ENCODE measurements at places on chromosomes 16 and 17.

DNA sequence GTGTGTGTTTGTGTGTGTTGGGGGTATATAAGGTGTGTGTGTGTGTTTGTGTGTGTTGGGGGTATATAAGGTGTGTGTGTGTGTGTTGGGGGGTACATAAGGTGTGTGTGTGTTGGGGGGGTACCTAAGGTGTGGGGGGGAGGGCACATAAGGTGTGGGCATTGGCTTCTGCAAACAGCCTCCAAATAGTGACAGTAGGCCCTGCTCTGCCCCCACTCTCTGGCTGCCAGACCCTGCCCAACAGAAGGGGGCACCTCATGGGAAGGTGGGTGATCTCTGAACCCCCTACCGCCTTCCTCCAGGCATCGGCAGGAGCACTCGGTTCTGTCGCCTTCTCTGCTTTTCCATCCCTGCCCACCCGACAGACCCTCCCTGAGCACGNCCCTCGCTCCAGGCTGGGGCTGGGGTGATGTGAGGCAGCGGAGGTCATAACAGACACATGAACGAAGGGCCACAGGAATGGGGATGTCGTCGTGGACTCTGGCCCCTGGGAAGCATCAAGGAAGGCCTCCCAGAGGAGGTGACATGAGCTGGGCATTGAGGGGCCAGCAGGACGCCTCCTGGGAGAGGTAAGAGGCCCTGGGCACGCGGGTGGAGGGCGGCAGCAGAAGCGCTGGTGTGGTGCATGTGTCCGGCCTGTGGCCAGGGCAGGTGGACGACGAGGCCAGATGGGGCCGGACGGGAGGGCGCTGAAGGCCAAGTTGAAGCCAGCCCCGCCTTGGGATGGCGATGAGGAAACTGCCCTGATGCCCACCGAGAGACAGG, 136.6 kb upstream of the RPH3AL start:
- peak; percentile 4 for DNase-seq

GRCh38 chr17:32266051-32266388, 388 bp downstream of the RHBDL3 start:
- no peak for DNase-seq

DNA sequence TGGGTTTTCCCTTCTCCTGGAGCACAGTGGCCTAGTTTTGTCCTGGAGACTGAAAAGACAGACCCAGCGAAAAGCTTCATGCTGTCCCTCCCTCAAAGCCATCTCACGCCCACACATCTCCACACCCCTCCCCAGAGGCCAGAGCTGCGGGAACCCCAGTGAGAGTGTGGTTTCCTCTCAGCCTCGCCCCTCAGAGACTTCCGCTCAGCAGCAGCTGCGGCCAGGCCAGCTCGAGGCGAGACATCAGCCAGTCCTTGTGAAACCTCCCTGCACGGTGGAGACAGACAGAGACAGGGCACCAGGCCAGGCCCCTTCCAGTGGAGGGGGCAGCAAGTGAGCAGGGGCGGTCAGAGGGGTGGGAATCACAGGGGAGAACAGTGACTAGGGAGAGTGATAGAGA, 77.0 kb upstream of the TNRC6C start:
- peak; percentile 90 for DNase-seq

DNA sequence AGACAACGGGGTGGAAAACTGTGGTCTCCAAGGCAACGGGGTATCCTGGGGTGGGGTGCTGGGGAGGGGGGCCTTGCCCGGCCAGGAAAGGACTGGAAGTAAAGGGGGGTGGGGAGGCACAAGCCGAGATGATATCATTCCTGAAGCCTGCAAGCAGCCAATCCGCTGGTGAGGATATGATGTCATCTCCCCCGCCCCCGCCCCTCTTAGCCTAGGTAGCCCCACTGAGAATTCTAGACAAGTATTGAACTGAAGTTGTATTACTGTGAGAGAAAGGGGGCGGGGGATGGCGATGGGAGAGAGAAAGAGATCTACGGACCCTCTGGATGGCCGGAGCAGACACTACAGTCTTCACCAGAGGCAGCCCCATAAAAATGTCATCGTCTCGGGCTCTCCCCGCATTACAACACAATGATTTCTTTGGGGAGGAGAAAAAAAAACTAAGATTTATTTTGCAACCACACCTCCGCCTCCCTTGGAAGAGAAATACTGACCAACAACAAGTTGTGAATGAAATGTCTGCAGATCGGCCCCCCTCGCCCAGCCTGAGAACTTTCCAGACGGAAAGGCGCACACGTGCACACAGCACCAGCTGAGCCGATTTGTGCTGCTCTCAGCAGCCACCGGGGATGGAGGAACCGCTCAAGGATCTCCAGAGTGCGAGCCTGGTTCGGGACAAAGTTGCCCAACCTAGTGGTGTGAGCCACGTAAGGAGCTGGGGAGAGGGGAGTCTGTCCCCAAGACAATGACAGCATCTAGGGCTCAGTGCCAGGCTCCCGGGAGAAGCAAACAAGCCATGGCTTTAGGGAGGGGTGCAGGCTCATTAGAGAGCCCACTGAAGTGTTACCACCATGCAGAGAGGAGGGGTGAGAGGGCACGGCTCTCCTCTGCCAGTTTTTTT, 222.1 kb downstream of the SOX9 start:
- DNase-seq, result no peak

- no peak for DNase-seq
These were observed 305.2 kb upstream of the IRX3 start for GRCh38 chr16:54591816-54592246.

DNA sequence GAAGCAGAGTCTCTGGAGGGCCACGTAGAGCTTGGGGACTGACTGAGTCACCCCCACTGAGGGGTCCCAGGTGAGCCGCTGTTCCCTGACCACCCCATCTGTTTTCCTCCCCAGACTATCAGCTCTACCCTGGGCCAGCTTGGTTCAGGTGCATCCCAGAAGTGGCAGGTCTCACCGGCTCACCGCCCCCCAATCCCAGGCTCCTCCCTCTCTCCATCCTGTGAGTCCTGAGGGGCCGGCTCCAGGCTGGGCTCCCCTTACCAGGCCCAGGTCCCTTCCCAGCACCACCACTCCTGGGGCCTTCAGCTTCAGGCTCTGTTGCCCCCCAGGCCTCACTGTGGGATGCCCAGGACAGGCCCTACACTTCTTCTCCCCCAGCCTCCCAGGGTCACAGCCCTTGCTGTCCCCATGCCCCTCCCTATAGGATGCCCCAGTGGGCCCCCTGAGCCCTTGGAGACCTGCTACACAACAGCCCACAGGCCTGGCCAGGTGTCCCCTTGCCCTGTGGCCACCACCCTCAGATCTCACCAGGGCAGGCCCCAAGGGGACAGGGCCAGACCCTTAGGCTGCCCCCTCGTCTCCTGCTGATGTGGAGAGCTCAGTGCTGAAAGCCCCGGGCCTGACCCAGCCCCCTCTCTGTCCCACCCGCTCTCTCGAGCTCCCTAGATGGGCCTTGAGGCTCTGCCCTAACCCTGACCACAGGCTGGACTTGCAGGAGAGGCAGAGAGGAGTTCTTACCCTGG, 40.4 kb downstream of the TNFRSF13B start:
- no peak for DNase-seq

All from NAMALWA (cell line).